MG63 (cell line): ENCODE measurements at places on chromosomes 13 and 19.

DNA sequence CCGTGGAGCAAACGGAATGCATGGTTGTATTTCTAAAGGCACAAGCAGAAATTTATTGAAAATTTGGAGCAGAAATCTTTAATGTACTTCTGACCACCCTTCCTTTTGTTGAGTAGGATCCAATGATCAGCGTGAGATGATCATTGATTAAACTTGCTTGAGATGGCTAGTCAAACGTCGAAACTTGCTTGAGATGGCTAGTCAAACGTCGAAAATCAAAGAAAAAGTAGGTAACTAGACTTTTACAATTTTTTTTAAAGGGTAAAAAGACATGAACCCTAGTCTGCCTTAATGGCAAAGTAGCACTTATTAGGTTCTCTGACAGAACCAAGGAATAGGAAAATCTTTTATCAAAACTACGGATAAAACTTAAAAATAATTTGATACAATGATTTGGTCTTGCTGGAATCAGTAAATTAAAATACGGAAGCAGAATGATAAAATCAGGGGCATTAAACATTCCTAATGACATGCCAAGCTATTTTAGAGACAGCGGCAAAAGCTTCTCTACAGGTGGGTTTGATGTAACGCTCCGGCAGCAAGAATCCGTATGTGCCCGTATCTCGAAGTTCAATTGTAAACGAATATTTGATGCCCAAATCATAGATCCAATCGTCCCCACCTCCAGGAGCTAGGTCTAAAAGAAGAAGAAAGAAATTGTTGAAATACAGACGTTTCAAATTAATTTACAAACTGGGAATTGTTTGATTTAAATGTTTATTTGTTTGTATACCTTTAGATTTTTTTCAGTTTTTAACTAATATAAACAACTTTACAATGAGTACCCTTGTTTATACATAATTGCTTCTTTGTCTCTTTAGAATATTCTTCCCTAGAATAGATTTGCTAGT lies 841 bp upstream of the ZC3H13 start:
- no peak for DNase-seq

GRCh38 chr19:52734331-52734892 lies 432 bp downstream of the ZNF611 start:
- DNase-seq: peak; percentile 28

GRCh38 chr19:844546-844971 lies 3.8 kb downstream of the PRTN3 start:
- no peak for DNase-seq

GRCh38 chr19:19525611-19526380 lies 2.9 kb upstream of the YJEFN3 start:
- no peak for DNase-seq

GRCh38 chr19:49506575-49507105 lies 5.8 kb upstream of the FCGRT start:
- no peak for DNase-seq

DNA sequence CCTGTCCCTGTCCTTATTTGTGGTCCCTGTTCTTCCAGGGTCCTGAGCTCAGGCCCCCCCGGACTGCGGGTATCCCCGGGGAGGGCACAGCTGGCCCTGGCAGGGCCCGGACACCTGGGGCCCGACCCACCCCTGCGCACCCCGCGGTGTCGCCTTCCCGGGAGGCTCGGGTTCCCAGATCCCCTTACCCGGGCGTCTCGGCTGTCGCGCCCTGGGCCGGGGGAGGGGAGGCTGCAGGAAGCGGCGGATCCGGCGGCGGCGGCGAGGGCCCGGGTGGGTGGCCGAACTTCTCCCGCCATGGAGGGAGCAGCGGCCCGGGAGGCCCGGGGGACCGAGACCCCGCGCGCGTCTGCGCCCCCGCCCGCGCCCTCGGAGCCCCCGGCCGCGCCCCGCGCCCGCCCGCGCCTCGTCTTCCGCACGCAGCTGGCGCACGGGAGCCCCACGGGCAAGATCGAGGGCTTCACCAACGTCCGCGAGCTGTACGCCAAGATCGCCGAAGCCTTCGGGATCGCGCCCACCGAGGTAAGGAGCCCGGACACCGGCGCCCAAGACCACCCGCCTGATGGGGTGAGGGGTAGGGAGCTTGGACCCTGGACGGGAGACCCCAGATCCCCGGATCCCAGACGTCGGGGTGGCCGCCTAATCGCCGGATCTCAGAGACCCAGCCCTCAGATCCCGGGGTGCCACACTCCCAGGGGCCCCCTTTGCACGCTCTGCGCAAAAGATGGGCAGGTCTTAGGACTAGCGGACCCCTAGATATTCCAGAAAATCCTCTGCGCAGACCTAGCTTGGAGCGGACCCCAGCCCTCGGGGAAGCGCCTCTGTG lies at the start of gene GIPC3:
Gene GIPC3, plus strand, starts transcription at position 178 of the 826 bp plus-strand sequence. Its CDS starts 120 bp downstream, at position 298.
- DNase-seq: no peak

GRCh38 chr19:13619203-13619632 lies 112.9 kb upstream of the CACNA1A start:
- no peak for DNase-seq

- DNase-seq: no peak
These were observed 26.0 kb downstream of the GPALPP1 start for GRCh38 chr13:45015300-45015699.

DNA sequence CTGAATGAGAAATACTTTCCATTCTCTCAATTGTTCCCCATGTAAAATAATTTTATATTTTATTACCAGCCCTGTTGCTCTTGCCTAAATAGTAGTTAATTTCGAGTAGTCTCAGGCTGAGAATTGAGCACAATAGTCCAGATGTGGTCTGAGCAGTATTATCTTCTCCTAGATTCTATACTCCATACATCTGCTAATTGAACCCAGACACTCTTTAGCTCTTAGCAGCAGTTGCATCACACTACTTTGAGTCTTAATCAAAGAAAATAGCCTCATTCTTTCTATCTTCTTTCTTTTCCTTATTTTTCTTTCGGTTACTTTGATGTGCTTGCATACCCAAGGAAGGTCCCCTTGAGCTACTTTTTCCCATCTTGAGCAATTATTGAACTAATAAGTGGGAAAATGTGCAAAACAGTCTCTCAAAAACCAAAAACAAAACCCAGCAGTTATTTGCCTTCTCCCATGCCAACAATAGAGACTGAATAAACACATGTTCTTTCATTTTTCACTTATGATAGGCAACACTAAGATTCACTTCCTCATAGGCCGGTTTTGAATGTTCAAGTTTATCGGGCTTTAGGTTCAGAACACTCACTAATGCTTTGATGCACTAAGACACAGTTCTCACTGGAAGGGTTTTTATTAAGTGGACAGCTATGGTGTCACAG lies 204.5 kb downstream of the POU4F1 start:
- no peak for DNase-seq

DNA sequence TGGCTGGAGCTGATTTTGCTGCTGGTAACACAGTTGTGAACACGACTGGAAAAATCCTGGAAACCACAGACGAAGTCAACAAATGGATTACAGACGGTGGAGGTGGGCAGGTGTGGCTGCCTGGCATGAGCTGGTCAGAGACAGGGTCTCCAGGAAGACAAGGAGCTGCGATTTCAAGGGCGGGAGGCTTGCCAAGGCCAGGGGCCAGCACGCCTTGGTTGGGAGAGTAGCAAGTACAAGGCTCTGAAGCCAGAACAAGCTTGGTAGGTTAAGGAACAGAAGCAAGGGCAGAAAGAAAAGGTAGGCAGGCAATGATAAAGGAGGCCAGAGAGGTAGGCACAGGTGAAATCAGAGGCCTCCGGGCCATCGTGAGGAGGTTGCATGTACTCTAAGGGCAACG lies 50.7 kb upstream of the AMER2 start:
- no peak for DNase-seq

DNA sequence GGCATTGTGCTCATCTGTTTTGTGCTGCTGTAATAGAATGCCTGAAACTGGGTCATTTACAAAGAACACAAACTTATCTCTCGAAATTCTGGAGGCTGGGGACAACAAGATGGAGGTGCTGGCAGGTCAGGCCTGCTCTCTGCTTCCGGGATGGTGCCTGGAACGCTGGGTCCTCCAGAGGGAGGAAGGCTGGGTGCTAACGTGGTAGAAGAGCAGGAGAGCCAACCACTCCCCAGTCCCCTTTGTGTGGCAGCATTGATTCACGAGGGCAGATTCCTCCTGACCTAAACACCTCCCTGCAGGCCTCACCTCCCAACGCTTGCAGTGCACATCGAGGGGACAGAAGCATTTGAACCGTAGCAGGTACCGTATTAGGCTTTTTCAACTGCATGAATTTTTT lies 34.1 kb upstream of the TFDP1 start:
- no peak for DNase-seq

DNA sequence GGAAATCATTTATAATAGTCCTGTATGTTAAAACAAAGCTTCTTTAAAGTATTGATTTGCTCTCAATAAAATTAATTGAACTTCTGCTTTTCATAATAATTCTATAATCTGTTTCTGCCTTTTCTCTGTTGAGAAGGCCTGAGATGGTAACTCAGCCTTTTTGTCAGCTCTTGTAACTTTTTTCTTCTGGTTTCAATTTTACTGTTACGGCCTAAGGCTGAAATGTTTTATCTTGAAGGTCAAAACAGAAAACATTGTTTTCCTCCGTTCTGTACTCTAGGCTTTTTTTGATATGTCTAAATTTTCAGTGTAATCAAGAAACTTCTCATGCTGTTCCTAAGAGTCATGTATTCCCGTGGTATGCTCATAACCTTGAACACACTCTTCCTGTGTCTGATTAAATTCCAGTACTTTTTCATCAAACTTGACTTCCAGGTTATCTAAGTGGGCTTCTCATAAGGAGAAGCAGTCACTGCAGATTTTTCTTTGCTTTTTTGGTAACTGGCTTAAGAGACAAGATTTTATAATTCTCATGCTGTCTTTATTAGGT lies 7.6 kb upstream of the NAXD start:
- DNase-seq: no peak

DNA sequence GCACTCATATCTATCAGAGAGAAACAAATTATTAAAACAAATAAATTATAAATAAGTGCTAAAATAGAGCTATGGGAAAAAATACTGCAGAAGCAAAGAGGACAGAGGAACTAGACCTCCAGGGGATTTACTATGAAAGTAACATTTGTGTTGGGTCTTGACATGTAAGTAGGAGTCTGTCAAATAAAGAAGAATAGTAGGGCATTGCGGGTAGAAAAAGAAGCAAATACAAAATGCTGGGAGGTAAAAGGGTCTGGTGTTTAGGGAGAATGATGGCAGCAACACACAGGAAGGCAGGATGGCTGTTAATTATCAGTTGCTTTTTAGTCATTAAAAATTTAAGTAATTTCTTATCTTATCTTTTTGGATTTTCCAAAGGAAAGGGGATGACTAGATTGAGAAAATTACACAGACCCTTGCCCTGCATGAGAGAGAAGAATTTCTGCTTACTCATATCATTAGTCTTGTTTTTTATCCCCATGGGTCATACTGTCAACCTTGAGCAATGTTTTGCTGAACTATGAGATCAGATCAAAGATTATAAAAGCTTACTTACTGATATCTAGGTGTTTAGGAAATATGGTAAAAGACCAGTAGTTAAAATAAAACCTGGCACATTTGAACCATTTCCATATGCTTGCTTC lies 472.7 kb downstream of the DIAPH3 start:
- no peak for DNase-seq

GRCh38 chr13:43113603-43114002 lies 90.2 kb downstream of the DNAJC15 start:
- DNase-seq: no peak

DNA sequence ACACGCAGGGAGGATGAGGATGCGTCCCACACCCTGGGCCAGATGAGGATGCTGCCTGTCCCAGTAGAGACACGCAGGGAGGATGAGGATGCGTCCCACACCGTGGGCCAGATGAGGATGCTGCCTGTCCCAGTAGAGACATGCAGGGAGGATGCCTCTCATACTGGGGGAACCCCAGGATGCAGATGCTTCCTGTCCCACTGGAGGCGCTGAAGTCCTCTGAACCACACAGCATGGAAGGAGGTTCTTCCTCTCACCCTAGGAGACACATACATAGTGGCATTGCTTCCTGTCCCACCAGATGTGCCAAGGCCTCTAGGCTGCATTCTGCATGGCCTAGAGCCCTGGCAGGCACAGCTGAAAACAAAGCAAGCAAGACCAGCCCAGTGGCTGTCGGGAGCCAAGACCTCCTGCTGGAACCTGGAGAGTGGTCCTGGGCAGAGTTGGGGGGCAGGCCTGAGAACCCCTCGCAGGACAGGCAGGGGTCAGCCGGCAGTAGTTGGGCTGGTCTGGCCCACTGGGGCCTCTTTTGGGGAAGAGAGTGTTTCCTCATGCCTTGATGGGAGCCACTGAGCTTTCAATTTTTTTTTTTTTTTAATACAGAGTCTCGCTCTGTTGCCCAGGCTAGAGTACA lies 4.3 kb downstream of the HPN start:
- DNase-seq: peak; percentile 56

GRCh38 chr19:8449830-8450229 lies 5.1 kb downstream of the HNRNPM start:
- no peak for DNase-seq

GRCh38 chr13:74866101-74866500 lies 615.9 kb downstream of the TBC1D4 start:
- DNase-seq: no peak

- DNase-seq: peak; percentile 75
These were observed 502.3 kb downstream of the KCTD12 start for GRCh38 chr13:76383676-76384461.

- DNase-seq: no peak
These were observed 125.4 kb upstream of the ABCC4 start for GRCh38 chr13:95426631-95427030.

DNA sequence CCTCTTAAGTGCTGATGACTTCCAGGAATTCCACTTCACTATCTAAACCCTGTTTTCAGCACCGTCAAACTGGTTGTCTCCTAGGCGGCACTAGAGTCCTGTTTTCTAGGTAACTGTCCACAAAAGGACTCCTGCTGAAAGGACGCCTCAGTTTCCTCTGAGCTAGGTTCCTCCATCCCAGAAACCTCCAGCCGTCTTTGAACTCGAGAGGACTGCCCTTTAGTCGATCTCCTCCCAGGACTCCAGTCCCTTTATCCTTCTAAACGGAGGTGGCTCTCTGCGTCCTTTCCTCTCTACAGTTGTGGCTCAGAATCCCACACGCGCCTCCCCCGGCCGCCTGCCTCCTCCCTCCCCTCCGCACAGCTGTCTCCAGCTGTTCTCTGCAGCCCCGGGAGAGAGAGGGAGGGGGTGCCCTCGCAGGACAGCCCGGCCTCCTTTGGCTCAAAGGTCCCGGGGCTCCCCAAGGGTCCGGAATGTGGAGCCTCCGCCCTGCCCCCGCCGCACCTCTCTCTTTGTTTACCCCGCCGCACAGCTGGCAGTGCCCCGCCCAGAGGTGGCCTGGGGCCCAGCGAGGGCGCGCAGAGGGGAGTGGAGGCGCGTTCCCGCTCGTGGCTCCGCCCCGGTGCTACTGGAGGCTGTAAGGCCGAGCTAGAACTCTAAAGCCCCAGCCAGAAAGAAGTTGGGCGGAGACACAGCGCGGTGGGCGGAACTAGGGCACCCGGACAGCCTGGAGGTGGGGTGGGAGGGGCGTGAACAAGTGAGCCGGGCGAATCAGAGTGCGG lies 2.4 kb downstream of the LTBP4 start:
- peak; percentile 99 for DNase-seq

DNA sequence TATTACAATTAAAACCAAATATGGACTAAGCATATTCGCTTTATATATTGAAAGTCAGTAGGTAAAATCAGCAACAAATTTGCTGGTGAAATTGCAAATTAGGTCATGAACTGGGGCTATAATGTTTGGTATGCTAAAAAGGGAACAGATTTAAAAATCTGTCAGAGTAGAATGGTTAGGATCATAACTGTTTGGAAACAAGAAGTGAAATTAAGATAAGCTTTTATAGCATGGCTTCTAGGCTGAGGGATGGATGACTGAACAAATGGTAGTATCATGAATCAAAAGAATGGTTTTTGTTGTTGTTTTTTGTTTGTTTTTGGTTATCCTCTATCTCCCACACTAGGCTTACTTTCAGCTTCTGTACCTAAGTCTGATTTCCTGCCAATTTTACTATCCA lies 1090.4 kb downstream of the PCDH9 start:
- no peak for DNase-seq
